ENCODE measurements at places on chromosomes 11 and 22. TPM values are rescaled to one million over a fixed set of nuclear protein-coding genes. Genes with fewer than 3 reads are reported as not detected.

- peaks cover 33% of the 10 kb centered on the region for H3K4me1 ChIP-seq
- no peak overlapping the region for H3K4me3 ChIP-seq
- peak overlapping the region; percentile 57 for H3K27ac ChIP-seq
- no peaks in the 10 kb centered on the region for H3K36me3 ChIP-seq
These were observed 15.0 kb downstream of the PRDM11 start for GRCh38 chr11:45161252-45162063.

DNA sequence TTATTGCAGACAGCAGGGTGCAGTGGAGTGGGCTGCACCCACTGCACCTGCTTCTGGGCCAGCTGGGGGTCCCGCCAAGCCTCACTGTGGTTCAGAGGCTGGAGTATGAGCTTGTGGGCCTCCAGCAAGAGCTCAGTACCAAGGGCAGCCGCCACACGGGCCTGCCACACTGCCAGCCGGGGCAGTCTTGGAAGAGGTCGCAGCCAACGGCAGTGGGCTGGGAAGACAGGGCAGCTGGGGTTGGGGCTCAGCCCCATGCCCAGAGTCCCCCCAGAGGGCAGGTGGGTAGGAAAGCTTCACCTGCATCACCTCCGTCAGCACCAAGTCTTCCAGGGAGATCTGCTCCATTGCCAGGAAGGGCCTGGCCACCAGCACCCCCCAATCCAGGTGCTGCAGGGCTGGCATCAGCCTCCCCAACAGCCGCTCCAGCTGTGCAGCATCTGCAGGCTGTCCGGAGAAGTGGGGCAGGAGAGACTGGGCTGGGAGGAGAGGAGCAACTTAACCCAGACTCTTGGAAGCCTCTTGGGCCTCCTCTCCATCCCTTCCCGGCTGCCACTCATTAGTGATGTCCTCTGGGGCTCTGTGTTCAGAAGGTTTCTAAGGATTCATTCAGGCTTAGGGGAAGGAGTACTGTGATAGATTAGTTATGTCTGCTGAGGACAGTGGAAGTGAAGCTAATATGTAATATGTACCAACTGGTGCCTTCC lies 1.1 kb upstream of the GSTT4 start:
- H3K27ac ChIP-seq, result no peak overlapping the region
- H3K4me3 ChIP-seq, result no peak overlapping the region
- H3K27me3 ChIP-seq, result no peaks in the 10 kb centered on the region
- no peak for DNase-seq

GRCh38 chr22:30265823-30266444 lies 717 bp downstream of the OSM start:
- no peaks in the 10 kb centered on the region for H3K27me3 ChIP-seq
- DNase-seq, result peak; percentile 51
- peak overlapping the region; percentile 49 for H3K27ac ChIP-seq
- H3K4me1 ChIP-seq, result peaks cover 37% of the 10 kb centered on the region
- no peaks in the 10 kb centered on the region for H3K36me3 ChIP-seq

DNA sequence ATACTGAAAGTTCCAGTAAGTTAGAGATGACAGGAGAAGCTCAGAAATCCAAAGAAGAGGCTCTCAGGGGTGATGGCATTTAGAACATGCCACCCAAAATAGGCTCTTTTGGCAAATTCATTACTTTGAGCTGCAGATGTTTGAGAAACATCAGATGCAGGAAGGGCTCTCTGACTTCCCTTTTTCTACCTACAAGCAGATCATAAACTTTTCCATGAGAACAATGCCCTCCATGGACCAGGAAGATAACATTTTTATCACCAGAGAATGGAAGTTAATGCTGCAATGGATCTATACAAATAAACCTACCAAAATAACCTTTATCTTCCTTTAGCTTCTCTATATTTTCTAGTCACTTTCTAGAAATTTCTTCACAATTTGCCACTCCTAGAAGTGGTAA lies 32.7 kb upstream of the FAR1 start:
- DNase-seq, result no peak
- H3K36me3 ChIP-seq, result no peaks in the 10 kb centered on the region
- no peaks in the 10 kb centered on the region for H3K27me3 ChIP-seq
- no peaks in the 10 kb centered on the region for H3K4me1 ChIP-seq
- no peak overlapping the region for H3K4me3 ChIP-seq
- no peak overlapping the region for H3K27ac ChIP-seq

- DNase-seq, result no peak
- H3K4me3 ChIP-seq, result no peak overlapping the region
- peaks cover 54% of the 10 kb centered on the region for H3K4me1 ChIP-seq
- no peaks in the 10 kb centered on the region for H3K27me3 ChIP-seq
These were observed 109.2 kb downstream of the CSNK2A3 start for GRCh38 chr11:11243590-11244469.

DNA sequence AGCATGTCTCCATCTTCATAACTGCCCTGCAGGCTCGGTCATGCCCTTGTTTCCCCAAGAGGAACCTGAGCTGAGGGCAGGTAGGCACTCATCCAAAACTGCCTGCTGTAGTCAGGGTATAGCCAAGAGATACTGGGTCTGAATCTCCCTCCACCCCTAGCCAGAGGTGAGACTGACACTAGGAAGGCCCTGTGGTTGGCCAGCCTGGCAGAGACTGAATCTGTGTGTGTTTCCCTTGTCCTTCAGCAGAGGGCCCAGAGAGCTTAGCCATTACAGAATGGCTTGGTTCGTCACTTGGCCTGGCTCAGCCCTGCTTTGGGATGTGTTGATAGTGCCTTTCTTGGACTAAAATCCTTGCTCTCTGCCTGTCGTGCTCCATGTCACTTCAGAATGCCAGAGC lies 79.3 kb upstream of the SUSD2 start:
- H3K4me1 ChIP-seq, result peaks cover 25% of the 10 kb centered on the region
- H3K27ac ChIP-seq, result no peak overlapping the region
- H3K27me3 ChIP-seq, result no peaks in the 10 kb centered on the region

DNA sequence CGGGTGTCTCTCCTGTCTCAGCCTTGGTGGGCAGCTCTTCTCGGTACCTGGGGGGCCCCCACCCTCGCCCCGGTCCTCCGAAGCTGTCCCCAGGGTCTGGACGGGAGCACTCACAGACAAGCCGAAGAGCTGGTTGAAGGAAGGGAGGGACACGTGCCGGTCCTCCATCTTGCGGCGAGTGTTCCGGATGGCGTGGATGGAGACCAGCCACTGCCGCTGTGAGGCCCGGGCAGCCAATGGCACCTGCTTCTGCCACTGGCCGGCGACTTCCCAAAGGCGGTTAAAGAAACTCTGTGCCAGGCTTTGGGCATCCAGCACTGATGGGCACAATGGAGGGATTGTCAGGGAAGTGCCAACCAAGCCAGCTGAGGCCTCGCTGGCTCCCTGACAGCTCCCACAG lies 18.7 kb downstream of the PPM1F start:
- no peak overlapping the region for H3K27ac ChIP-seq
- peaks cover 26% of the 10 kb centered on the region for H3K36me3 ChIP-seq
- H3K27me3 ChIP-seq, result no peaks in the 10 kb centered on the region
- H3K4me3 ChIP-seq, result no peak overlapping the region
- no peak for DNase-seq

DNA sequence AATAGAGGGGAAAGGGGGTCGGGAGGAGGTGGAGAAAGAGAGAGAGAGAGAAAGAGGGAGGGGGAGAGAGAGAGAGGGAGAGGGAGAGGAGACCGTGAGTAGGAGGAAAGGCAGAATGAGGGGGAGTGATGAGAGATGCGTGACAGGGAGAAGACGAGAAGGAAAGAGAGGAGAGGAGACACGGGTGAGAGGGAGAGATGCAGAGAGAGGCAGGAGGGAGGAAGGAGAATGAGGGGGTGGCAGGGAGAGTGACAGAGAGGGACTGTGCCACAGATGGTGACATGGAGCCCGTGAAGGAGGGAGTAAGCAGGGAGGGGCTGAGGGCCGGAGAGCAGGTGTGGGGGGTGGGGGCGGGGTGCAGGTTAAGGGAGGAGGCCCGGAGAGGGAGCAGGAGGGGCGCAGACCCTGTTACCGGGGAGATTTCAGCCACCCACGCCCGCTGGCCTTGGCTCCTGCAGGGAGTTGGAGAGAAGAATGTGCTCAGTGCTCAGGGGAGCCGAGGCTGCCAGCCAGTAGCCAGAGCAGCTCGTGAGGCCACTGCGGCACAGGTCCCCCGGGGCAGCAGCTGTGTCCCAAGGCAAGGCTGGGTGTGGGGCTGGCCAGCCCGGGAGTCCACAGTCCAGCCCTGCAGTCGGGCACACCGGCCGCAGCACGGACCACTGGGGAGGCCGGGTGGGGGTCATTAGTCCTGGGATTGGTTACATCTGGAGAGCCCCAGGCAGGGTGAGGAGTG lies at the start of gene SSTR3:
Gene SSTR3 (minus strand): TSS at position 304 of the 733 bp plus-strand sequence. CDS start 4,674 bp downstream, outside the sequence.
- H3K4me3 ChIP-seq, result no peak within 1 kb of the TSS
- no peak for DNase-seq
- H3K27me3 ChIP-seq, result no peaks in the 10 kb centered on the region
- H3K27ac ChIP-seq, result no peak within 1 kb of the TSS
- no peaks in the 10 kb centered on the region for H3K36me3 ChIP-seq

- H3K27me3 ChIP-seq, result no peaks in the 10 kb centered on the region
- H3K4me1 ChIP-seq, result no peaks in the 10 kb centered on the region
- no peak overlapping the region for H3K27ac ChIP-seq
- H3K36me3 ChIP-seq, result no peaks in the 10 kb centered on the region
These were observed 32.8 kb downstream of the KCNQ1OT1 start for GRCh38 chr11:2666828-2667570.

DNA sequence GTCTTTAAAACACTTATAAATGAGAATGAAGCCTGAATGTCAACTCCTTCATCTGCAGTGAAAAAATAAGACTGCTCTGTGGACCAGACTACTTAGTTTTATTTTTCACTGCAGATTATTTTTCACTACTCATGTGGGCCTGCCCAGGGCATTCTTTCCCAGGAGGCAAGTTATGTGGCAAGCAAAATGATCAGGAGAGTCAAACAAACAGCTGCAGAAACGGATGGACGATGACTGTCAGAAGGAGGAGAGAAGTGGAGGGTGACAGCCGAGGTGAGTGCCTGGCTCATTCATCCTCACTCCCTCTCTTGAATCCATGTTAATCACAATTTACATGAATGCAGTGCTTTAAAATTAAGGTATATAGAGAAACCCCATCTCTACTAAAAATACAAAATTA lies 5.8 kb upstream of the LRP5 start:
- no peak overlapping the region for H3K27ac ChIP-seq
- peaks cover 2% of the 10 kb centered on the region for H3K4me1 ChIP-seq
- no peak overlapping the region for H3K4me3 ChIP-seq
- no peaks in the 10 kb centered on the region for H3K27me3 ChIP-seq
- H3K36me3 ChIP-seq, result no peaks in the 10 kb centered on the region

MGAT3 gene
- total RNA-seq, result 1.3 TPM

MYEOV gene
- total RNA-seq, result 5.7 TPM

CARNS1 gene
- 0.11 TPM for total RNA-seq

OR52E8 gene
- not detected for total RNA-seq
